Activated T-helper 9 cell treated with anti-CD3 and anti-CD28 coated beads, Interleukin-2, amount 50 U/mL, for 16 hours (primary cell): ENCODE measurements at places on chromosomes 7 and 10.

DNA sequence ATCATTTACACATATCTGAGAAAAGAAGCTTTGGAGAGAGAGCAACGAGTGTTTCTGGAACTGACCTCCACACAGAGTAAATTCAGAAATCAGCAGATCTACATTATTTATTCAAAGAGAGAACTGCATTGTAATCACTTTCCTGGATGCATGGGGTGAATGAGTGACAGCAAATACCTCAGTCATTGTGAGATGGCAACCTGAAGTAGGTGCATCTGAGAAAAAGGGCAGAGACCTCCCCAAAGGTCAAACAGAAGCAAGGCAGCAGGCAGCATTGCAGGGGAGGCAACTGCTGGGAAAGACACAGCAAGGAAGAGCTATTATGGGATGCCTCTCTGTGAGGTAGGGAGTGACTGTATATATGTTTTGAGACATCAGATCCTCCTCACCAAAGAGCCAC lies 26.5 kb upstream of the SMIM30 start:
- DNase-seq, result no peak

DNA sequence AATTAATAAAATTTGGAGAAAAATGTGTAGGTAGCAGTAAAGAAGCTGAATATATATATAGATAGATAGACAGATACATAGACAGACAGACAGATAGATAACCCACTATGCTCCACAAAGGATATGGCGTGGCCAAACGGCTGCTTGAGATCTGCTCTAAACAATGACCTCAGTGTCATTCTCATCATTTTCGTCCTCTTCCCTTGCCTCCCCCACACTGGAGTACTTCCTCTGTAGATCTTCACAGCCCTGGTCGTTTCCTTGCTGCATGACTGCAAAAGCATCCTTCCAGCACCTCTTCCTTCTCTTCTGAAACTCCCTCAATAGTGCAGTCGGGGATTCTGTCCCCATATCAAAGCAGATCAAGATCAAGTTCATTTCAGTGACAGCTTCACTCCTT lies 35.6 kb upstream of the ATP6V0A4 start:
- DNase-seq, result no peak

GRCh38 chr7:105250239-105250638 lies 138.5 kb downstream of the SRPK2 start:
- DNase-seq, result no peak

DNA sequence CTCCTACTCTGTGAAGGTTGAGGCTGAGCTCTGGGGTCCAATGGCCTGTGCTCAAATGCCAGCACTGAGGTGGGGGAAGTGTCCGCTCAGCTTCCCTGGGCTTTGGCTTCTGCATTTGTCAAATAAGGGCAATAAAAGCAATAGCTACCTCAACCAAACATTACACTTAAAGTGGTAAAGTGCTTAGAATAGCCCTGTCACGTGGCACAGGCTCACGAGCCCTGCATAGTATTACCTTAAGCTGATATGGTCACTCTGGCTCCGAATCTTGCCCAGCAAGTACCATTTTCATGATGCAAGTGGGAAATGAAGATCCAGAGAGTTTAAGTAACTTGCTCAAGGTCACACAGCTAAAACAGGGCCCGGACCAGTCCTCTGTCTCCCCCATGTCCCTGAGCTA lies 451.1 kb upstream of the ZMIZ1 start:
- DNase-seq, result no peak

DNA sequence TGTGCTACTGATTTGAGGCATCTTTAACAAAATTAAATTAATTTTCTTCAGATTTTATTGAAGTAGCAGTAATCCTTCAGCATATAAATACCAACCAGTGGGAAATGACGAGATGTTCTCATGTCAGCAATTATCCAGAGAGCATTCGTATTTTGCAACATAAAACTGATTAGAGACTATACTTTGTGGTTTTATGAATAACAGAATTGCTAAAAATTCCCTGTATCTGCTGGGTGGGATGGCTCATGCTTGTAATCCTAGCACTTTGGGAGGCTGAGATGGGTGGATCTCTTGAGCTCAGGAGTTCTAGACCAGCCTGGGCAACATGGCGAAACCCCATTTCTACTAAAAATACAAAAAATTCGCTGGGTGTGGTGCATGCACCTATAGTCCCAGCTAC lies 56.9 kb downstream of the ATAD1 start:
- no peak for DNase-seq
